Left colon (tissue), 2 donors: ENCODE measurements at places on chromosomes 5 and 9.

GRCh38 chr9:127351182-127352166, 45.5 kb upstream of the SLC2A8 start:
- no peak for DNase-seq

GRCh38 chr9:2857564-2858198, 13.8 kb upstream of the PUM3 start:
- DNase-seq, result peak; percentile 69

- DNase-seq, result no peak
Measured at GRCh38 chr9:127263664-127264063, 910 bp upstream of the GARNL3 start.

DNA sequence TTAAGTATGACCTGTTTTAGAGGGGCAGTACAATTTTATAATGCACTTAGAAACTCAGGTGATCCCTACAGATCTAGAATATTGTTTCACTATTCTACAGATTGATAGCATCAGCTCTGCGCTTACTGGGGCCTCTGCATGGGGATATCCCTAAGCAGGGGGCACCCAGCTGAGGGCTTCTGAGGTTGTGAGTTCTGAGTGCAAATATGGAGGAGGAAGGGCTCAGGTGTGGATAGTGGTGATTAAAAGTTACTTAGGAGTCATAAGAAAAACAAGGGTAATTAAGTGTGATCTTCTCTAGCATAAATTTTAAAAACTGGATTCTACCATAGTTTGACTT, 274.4 kb downstream of the EFNA5 start:
- DNase-seq, result no peak

DNA sequence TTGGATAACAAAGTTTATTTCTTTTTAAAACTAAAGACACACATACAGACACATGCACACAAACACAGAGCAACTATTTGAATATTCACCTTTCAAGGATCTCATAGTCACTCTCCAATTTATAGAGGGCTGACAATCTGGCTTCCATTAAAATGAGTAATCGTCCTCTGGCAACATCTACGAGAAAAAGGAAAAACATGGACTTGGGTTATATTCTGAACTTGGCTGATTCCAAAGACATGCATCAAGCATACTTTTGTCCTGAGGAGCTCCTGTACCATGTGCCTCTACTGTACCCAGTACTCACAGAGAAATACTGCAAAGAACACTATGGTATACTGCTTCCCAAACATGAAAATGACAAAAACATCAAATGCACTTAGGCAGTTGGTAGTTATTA, 15.4 kb downstream of the IARS1 start:
- DNase-seq, result no peak

GRCh38 chr9:2489838-2490314, 131.7 kb upstream of the VLDLR start:
- DNase-seq, result no peak

GRCh38 chr5:151110122-151110681, 29.4 kb upstream of the TNIP1 start:
- DNase-seq, result no peak

DNA sequence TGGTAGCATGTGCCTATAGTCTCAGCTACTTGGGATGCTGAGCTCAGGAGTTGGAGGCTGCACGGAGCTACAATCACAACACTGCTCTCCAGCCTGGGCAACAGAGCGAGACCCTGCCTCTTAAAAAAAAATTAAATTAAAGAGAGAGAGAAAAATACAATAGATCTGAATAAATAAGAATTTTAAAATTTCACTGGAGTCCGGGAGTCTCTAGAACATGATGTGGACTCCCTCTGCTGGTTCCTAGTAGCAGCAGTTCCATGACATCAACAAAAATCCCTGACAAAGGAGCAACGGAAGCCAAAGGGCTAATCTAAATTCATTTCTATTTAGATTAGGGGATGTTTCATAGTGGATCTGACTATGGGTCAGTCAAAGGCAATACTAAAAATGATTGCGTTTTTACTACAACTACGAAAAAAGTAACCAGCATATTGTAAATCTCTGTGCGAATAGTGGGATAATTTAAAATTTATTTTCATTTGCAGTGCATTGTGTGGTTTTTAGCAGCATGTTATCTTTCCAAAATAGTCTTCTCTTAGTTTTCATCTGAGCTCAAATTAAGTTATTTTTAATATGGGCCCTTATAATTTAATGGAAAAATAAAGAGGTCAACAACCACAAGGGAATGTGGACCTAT, 6.7 kb downstream of the INIP start:
- DNase-seq, result no peak

DNA sequence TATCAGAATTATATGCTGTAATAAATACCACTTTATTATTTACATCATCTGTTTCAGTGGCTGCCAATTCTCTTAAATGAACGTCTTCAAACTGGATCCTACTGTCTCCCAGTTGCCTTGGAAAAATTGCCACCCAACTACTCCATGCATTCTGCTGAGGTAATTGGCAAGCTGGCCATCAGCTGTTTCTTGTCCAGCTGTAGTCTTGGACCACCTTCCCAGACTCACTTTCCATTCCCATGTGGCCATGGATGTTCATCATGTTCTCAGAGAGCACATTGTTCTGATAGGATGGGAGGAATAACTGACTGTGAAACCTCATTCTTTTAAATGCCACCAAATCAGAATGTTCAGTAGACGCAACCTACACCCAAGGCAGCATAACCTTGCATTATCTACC, 157.5 kb downstream of the DOCK8 start:
- DNase-seq, result no peak

DNA sequence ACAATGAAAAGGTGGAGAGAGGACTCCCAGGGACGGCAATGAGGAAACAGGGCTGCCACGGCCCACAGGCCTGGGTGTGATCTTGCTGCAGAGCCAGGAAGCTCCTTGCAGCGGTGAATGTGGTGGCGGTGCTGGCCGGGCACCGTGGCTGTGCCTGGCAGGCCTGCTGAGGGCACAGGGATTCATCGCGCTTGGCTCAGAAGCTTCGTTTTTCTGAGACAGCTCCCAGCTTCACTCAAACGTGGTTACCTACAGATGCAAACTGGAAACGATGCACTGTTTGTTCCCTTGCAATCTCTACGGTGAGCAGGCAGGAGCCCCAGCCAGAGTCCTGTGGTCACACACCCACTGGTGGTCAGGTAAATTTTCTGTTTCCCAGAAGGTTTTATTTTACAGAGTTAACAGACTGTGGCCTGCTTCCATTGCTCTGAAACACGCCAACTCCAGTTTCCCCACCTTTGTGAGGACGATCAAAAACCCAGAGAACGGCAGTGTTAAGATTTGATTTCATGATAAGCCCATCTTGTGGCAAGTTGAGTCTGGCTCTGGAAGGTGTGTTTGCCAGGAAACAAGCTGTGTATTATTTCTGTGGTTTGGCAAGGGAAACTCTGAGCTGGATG, 183.9 kb downstream of the AUH start:
- peak; percentile 49 for DNase-seq

GRCh38 chr5:2631758-2632157, 119.7 kb downstream of the IRX2 start:
- no peak for DNase-seq

GRCh38 chr9:76699971-76700370, 64.3 kb upstream of the PCA3 start:
- DNase-seq, result no peak

- DNase-seq, result no peak
Measured at GRCh38 chr5:39846144-39846543, 421.4 kb upstream of the DAB2 start.

GRCh38 chr5:130642461-130642860, 522.6 kb downstream of the HINT1 start:
- no peak for DNase-seq

DNA sequence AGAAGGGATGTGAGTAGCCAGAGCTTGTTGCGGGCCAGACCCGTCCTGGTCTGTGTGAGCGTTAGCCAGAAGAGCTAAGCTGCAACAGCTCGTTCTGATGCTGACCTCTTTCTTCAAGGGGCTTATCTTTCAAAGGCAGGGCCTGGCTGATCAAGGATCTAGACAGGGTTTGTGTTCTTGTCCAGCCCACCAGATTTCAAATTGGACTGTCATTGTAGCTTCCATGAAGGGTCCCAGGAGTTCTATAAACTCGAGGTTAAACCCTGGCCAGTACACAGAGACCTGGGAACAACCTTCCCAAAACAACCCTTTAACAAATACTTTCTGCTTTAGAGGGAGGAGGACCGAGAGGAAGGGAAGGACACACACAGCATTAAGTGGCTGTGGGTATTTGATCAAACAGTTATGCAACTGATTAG, 153.0 kb upstream of the TUT7 start:
- DNase-seq, result no peak

DNA sequence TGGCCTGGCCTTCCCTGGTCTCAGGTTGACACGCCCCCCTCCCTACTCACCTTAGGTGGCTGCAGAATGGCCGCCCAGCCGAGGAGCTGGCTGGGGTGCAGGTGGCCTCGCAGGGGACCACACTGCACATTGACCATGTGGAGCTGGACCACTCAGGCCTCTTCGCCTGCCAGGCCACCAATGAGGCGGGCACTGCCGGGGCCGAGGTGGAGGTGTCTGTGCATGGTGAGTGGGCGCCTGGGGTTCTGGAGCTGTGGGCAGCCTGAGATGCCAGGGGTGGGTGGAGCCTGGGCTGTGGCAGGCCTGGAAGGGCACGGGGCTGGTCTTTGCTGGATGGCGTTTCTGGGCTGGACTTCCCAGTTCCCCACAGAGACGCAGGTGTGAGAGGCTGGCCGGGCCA, 88.7 kb upstream of the ASS1 start:
- no peak for DNase-seq

DNA sequence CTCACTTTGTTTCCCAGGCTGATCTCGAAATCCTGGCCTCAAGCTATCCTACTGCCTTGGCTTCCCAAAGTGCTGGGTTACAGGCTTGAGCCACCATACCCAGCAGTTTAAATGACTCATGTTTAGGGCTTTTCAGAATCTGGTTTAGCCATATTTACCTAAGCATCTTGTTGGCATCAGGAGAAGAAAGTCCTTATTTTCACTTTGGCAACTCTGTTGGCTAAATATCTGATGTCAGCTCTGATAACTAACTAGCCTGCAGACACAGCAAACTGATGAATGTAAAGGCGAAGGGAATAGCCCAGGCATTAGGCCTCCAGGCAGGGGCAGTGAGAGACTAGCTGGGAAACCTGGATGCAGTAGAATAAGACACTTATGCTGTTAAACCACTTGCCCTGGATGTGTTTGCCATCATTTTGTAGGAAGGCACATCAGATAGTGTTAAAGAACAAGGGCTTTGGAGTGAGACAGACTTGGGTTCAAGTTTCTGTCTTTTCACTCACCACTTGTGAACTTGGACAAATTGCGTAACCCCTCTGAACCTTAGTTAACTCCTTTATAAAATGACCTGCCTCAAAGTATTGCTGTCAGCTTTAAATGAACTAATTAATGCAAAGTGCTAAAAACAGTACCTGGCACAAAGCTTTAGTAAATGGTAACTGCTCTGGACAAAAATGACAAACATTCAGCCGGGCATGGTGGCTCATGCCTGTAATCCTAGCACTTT, 34.7 kb upstream of the GARNL3 start:
- DNase-seq, result no peak
